ENCODE measurements at places on chromosomes 16 and 17.

DNA sequence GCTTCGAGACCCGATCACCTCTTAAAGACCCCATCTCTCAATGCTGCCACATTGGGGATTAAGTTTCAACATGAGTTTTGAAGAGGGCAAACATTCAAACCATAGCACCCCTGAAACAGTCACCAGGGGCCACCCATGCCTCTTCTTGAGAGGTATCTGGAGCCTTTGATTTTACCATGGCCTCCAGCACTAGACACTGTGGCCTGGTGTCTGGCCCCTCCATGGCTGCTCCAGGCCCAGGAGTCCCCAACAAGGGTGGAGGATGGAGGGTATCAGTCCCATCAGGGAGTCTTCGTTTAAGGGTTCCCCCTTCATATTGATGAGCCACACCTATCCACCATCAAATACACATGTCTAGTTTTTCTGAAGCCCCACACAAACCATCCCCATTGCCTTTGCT lies 66.5 kb upstream of the CDH5 start:
- DNase-seq = no peak

- DNase-seq = no peak
Observed at GRCh38 chr17:41538565-41538991, 10.5 kb upstream of the KRT19 start.

- no peak for DNase-seq
Observed at GRCh38 chr16:20937736-20938135, 37.2 kb downstream of the LYRM1 start.

GRCh38 chr16:81647527-81647926 lies 131.6 kb upstream of the PLCG2 start:
- no peak for DNase-seq

- peak; percentile 24 for DNase-seq
Observed at GRCh38 chr17:39863918-39864746, at the start of gene IKZF3. Gene IKZF3 (minus strand): TSS chr17:39864312. CDS start chr17:39864126, 186 bp downstream.

GRCh38 chr17:42111871-42112551 lies 503 bp downstream of the DHX58 start:
- no peak for DNase-seq

DNA sequence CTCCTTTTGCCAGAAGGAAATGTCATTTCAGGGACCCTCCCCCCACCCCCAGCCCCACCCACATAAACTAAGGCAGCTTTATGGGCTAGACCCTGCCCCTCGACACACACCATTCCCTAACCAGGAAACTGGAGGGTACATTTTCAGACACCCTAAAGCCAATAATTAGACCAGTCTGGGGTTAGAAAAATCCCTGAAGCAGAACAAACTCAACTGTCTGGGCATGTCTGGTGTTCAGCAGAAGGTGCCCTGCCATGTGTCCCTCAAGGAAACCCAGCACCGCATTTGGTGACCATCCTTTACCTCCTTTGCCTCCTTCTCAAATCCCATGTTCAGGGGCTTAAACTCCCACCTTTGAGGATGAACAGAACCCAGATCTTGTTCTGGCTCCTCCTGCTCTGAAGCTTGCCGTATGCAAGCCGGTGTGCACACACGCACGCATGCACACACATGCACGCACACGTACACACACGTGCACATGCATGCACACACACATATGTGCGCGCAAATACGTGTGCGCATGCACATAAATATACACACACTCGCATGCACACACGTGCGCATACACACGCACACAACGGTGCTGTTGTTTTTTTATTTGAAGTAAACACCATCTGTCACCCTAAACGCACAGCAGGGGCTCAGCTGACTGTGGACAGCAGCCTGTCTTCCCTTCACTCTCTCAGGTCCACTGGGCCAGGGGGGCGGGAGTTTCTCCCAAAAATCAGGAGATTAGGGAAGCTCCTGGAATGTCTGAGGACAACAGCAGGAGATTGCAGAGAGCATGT lies 156.8 kb upstream of the TNRC6C start:
- DNase-seq = no peak

- DNase-seq = no peak
Observed at GRCh38 chr16:49824593-49824992, 31.3 kb downstream of the ZNF423 start.

DNA sequence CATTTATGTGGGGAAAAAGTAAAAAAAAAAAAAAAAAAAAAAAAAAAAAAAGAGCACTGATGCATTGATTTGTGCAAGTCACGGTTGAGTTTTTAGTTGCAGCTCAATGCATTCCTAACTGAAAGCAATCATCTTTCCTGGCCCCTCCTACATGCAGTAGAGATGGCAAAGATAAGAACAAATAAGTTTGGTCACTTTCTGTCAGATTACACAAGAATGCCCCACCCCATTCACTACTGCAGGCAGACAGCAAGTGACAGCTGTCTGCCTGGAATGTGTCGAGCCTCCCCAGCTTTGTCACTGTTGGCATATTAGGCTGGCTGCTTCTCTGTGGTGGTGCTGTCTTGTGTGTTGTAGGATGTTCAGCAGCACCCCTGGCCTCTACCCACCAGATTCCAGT lies 243.5 kb downstream of the FOXL1 start:
- no peak for DNase-seq

DNA sequence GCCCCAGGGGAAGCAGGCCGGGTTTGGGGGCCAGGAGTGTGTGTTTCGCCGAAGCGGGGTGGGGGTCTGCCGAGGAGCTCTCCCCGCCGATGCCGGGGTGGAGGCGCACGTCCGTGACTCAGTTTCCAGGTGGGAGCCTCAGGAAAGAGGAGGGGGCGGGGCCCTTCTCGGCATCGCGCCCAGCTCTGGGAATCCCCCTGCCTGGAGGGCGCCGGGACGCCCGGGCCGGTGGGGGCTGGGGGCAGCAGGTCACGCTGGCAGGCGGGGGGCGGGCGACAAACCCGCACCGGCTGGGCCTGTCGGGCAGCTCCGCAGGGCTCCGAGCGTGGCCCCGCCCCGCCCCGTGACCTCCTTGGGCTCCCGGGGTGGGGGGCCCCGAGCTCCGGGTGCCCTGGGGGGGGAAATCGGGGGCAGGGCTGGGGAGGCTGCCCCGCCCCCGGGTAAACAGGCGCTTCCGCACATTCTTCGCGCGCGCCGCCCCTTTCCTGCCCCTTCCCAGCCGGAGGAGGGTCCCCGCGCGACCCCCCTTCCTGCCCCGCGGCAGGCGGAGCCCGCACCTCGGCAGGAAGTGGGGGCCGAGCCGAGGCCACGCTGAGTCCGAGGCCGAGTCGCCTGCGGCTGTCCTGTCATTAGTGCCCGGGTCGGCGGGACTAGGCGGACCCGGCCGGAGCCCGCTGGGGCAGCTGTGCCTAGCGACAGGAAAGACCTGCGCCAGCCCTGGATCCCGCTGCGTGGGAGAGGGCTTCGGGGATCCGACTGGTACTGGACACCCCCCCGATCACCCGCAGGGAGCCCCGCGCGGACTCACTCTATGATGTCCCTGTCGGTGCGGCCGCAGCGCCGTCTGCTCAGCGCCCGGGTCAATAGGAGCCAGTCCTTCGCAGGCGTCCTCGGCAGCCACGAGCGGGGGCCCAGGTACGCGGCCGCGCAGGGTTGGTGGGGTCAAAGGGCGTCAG lies 9.3 kb downstream of the RIPOR1 start:
- DNase-seq = no peak

DNA sequence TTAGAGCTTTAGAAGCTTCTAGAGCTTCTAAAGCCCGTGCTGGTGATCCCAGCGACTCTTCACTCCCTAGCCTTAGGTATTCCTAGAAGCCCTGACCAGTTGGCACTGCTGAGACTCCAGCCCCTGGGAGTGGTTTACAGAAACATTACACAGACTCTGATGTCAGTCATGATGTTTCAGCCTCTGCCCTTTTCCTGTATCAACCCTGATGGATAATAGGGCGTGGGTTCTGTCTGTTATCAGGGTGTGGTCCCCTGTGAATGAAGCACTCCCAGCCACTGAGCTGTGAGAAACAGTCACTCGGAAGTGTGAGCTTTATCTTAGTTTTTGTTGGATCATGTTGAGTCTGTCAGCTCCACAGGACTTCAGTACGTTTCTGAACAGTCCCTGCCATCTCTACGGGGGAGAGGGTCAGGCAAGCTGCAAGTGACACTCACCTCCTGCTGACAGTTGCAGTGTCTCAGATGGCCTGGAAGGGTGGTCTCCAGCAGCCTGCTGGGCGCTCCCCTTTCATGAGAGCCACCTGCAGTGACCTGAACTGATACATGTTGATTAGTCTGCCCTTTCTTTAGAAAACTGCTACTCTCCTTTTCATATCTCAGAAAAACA lies 12.8 kb downstream of the GOSR2 start:
- DNase-seq = no peak

DNA sequence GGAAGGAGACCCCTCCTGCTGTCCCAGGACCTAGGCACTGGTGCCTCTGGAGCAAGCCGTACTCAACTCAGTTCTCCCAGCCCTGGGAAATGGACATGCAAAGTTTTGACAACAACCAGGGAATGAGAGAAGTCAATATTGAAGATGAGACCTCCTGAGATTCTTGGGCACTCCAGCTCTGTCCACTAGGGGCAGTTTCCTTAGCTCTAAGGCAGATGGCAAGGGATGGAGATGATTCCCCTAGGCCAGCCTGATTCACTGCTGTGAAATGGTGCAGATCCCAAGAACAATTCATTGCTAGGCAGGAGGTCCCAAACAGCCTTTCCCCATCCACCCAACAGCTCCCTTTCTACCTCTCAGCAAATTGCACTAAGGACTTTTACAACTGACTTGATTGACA lies 20.5 kb upstream of the SDR42E2 start:
- DNase-seq = no peak

DNA sequence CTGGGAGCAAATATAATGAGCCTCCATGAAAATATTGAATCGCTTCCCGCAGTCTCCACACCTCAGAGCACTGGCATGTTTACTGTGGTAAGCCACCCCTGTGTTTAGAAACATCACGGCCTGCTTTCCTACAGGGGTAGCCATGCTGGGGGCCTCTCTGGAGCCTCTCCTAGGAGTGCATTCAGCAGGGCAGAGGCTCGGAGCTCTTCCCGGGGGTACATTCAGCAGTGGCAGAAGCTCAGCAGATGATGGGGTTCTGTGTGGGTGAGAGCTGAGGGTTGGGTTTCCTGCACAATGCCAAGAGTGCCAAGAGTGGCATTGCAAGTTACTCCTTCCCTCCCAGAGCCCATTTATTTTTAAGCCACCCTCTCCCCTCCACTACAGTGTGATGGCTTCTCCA lies 386.6 kb downstream of the SEC14L1 start:
- no peak for DNase-seq

DNA sequence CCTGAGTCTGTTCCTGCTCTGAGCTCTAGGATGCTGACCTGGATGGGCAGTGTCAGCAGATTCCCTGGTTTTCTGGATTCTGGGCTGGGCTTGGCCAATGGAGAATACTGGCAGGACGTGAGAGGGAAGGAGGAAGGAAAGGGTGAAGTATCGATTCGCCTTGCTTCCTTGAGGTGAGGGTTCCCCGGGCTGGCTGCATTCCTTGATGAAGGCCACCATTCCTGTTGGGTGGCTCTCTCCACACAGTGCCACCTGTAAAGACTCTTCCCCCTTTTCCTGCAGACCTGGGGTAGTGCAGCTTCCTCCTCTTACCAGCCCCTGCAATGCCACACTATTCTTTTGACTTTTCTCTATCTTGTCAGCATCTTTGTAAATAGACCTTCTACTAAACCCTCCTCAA lies 58.1 kb upstream of the TANC2 start:
- no peak for DNase-seq

DNA sequence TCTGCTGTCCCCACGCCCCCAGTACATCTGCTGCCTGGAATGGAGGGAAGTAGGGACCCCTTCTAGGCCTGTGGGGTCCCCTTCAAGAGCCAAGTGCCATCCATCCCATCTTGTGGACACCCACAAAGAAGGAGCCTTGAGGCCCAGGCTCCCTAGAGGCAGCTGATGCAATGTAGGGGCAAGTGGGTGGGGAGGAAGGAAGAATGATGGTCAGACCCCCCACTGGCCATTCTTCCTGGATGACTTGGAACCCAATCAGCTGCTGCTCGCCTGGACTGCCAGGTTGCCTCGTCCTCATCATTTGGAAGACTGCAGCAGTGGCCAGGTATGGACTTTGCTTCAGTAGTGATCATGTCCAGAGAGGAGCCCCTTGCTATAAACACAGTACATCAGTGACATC lies 48.9 kb downstream of the SMPD3 start:
- DNase-seq = no peak

GRCh38 chr16:85455534-85455933 lies 157.6 kb upstream of the GSE1 start:
- no peak for DNase-seq

DNA sequence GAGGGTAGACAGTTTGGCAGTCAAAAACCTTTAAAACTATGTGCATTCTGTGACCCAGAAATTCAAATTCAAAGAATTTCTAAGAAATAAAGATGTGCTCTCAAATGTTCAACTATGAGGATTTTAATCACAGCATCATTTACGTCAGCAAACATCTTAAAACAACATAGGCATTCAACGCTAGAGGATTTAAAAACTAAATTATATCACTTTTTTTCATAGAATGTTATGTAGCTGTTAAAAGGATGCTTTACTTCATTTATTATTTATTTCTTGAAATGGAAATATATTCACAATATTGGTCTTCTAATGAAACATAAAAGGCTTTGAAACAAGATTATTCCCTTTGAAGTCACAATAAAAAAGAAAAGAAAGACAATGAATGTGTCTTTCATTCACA lies 3.6 kb downstream of the GLP2R start:
- no peak for DNase-seq

DNA sequence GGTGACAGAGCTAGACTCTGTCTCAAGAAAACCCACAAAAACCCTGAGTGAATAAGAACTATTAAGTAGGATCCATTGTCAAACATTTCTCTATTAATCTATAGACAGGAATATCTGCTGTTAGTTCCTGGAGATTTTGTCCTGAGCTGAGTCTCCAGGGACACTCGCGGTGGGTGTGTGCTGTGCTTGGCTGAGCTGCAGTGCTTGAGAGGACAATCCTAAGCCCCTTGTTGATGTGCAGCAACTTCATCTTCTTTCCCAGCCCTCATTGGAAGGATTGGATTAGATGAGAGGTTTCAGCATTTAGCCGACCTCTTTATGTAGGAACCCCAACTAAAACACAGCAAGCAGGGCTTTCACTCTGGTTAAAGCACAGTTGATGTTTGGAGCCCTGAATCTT lies 33.3 kb downstream of the NDEL1 start:
- DNase-seq = no peak

DNA sequence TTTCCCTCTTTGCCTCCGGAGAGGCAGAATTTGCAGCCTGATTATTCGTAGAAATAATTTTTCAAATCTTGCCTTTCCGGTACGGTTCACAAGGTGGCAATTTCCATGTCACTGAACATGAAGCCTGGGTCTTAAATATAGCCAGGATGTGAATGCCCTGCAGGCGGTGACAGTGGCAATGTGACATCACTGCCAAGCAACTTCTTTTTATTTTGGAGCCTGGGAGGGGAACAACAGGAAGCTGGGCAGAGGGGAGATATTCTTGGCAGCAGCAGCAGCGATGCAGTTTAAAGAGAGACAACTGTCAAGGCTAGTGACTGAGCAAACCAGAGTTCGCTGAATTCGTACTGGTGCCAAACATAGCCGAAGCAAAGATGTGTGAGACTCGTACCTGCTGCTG lies 171.1 kb downstream of the SNX29 start:
- no peak for DNase-seq

All from omental fat pad (tissue), 4 donors.